ENCODE measurements at places on chromosomes 7 and 10.

- DNase-seq, result no peak
These were observed 1057.5 kb downstream of the GATA3 start for GRCh38 chr10:9111976-9112375.

GRCh38 chr7:130292682-130293257 is at the start of gene CPA4:
TSS of gene CPA4 (plus strand) at chr7:130293161. CDS start at chr7:130293181, 20 bp downstream.
- DNase-seq, result peak; percentile 73

DNA sequence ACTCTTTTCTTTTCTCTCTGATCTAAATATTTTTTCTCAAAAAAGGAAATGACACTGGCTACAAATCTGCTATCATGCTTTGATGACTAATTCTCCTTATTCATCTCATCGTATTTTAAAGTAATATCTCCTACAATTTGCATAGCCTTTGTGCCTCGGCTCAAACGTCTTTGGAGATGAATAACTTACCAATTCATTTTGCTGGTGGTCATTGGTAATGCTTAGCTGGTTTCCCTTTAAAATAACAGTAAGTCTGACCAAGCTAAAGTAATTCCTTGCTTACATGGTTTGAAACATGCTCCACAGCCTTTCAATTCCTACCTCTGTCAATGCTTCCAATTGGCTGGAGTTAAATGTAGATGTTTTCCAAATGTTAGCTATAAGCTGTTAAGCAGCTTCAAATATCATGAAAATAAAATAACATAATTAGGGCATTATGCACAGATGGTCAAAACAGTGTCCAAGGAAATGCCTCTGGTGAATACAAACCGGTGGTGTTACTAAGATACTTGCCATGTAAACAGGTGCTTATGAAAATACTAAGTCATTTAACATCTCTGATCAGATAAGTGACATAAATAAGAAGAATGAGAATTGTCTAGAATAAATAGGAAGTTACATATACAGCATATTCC is 435.0 kb downstream of the POM121L12 start:
- no peak for DNase-seq

DNA sequence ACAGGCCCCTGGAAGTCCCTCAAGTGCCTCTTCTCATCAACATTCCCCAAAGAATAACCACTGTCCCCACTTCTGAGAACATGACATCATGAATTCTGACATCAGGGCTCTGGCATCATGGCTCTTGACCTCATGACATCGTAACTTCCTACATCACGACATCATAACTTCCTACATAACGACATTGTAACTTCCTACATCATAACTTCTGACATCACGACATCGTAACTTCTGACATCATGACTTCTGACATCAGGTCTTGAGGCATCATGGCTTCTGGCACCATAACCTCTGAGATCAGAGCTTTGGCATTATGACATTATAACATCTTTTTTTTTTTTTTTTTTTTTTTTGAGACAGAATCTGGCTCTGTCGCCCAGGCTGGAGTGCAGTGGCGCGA is 66.7 kb upstream of the FAM20C start:
- no peak for DNase-seq

DNA sequence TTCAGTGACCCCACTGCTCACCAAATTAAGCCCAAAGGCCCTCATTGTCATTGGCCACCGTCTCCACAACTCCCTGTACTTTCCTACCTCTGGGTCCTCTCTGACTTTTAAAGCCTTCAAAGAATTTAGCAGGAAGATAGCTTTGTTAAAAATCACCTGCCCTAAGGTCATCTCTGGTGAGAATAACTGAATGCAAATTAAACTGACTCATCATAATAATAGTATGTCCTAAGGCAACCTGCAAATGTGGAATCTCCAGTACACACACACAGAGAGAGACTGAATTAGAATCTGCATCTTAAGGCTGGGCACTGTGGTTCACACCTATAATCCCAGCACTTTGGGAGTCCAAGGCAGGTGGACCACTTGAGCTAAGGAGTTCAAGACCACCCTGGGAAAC is 24.1 kb downstream of the OAT start:
- no peak for DNase-seq

DNA sequence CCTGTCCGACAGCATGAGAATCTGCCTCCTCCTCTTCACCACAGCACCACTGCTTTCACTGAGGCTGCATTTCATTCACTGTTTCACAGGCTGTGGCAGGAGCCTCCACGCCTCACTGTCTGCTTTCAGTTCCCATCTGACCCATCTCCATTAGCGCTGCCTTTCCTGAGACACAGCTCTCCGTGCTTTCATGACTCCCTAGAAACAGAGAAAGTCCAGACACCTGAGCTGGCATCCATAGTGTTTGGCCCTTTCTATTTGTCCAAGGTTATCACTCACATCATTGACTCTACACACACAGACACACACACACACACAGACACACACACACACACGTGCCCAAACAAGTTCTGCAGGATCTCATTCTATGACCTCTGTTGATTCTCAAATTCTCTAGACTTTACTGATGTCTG is 5.2 kb downstream of the LGI1 start:
- no peak for DNase-seq

- DNase-seq, result peak; percentile 49
These were observed 9.2 kb downstream of the ITPRIP start for GRCh38 chr10:104328896-104329710.

- no peak for DNase-seq
These were observed 8.4 kb downstream of the GOLGA7B start for GRCh38 chr10:97858001-97858439.

DNA sequence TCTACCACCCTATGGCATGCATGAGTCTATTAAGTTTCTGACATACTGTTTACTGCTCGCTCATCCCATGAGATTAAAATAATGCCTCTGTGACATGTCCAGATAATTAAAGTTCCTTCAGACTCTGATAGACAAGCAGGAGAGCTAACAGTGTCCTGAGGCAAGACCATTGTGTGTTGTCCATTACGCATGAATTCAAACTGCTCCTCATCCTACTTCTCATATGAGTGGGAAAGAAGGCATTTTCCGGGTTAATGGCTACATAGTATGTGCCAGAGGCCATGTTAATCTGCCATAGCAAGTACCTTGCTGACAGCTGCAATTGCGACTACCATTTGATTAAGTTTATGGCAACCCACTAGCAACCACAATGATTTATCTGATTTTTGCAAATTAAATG is 113.3 kb downstream of the GNAI1 start:
- no peak for DNase-seq

- DNase-seq, result no peak
These were observed 36.5 kb upstream of the SVIL start for GRCh38 chr10:29671228-29671780.

- DNase-seq, result no peak
These were observed 3.0 kb upstream of the ASB15 start for GRCh38 chr7:123598657-123599056.

DNA sequence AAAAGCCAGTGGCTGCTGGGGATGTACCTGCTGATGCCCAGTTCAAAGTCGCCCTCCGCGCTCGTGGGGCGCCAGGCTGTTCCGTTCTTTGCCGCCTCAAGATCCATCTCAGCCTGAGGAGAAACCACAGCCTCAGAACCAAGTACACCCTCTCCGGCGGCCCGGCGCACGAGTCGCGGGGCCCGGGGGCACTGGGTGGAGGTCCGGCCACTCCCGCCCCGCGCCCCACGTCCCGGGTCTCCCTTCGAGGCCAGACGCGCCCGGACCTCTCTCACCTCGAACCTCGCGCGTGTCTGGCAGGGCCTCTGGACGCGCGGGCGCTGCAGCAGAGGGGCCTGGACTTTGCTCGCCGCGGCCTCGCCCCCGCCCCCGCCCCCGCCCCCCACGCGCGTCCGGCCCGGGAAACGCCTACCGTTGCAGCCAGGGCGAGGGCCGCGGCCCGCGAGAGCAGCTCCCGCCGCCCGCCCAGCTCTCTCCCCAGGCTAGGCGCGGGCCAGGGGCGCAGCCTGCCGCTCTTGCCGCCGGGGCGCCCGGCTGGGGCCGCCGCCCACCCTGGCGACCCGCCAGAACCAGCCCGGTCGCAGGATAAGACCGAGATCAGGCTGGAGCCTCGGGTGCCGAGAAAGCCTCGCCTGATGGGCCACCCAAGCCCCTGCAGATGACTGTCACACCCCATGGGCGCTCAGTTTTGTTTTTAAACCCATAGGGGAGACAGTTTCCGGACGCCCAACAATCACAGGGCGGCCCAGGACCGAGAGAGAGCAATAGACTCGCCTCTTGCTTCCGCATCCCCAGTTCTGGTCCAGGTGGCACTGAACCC is at the start of gene ABCB4:
ABCB4 (minus strand) TSS at position 322 of the 820 bp plus-strand sequence; CDS start at position 107, 215 bp downstream.
- no peak for DNase-seq

- no peak for DNase-seq
These were observed 57.0 kb upstream of the ARL4A start for GRCh38 chr7:12630513-12630819.

DNA sequence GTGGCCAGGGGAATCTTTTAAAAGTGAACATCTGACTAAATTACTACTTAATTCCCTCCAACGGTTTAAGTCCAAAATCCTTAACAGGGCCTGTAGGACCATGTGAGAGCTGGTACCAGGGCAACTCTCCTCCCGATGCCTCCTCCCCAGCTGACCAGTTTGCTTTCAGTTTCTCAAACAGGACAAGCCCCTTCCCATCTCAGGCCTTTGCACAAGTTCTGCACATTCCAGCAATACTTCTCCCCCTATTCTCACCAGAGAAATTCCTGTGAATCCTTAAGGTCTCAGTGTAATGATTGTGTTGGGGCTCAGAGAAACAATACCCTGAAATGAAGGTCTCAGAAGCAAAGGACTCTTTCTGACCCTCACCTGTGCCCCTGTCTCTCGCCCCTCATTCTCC is 8.0 kb upstream of the CALHM1 start:
- no peak for DNase-seq

- no peak for DNase-seq
These were observed 68.4 kb downstream of the PARP12 start for GRCh38 chr7:139994356-139994755.

DNA sequence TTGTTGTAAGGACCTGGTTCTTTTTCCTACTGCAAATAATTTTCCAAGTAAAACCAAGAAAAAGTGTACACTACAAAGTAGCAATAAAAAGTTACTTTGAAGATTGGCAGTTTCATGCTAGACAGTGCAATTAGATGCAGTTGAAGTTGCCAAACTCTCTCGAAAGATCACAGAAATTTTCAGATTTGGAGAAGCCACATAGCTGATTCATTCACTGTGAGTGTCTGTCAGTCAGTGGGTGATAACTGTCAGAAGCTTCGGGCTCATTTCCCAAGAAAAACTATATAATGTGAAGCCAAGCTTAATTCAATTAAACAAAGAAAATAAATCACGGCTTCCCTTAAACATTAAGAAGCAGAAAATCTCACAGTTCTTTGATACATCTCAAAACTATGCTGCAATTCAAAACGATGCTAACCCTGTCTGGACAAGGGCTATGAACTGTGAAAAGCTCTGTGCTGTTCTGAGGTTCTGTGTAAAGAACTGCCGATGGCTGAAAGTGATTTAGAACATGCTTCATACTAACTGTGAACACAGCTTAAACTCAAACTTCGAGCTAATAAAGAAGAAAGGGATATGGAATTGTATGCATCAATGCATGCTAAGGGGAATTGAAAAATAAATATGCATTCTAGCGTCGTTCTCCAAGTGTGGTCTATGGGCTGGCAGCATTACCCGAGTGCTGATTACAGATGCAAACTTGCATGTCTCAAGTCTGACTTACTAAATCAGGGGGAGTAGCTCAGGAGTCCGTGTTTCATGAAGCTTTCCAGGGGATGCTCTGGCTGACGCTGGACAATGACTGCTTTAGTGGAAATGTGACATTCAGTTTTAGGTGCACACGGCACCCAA is 557.4 kb downstream of the CALN1 start:
- DNase-seq, result no peak

GRCh38 chr7:38855386-38855785 is 53.6 kb downstream of the VPS41 start:
- no peak for DNase-seq

DNA sequence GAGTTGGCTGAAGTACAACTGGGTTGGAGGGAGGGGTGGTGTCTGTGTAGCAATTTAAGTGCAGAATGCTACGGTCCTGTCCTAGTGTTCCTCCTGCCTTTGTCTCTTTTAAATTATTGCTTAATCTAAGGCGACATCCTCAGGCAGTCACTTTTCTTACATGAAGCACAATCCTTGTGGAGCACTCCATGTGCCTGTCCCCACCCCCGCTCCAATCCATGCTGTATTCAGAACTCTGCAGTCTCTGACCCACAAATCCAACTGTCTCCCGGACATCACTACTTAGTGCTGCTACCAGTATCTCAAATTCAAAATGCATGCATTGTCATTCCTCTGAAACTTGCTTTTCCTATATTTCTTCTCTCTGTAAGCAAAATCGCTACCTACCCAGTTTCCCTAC is 91.4 kb upstream of the FAM133B start:
- DNase-seq, result no peak

GRCh38 chr10:4766454-4766853 is 59.6 kb upstream of the AKR1E2 start:
- no peak for DNase-seq

DNA sequence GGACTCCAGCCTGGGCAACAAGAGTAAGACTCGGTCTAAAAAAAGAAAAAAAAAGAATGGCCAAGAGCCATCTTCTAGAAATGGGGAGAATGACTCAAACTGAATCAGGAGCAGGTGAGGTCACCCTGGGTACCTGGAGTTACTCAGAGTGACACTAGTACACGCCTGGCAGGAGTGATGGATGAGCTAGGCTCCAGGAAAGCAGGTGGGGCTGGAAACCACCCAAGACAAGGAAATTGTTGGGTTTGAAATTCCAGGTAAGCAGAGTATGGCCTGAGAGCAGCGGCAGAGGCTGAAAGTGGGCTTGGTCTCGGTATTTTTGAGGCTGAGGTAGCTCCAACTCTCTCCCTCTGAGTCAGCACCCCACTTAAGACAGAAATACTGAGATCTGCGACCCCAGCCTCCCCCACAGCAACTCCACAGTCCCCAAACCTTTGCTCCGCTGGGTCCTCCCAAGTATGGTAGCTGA is 18.5 kb downstream of the DDIT4 start:
- DNase-seq, result no peak

- no peak for DNase-seq
These were observed 30.3 kb downstream of the C7orf33 start for GRCh38 chr7:148620749-148621359.

- no peak for DNase-seq
These were observed 644 bp downstream of the PPP1R35 start for GRCh38 chr7:100435401-100436304.

DNA sequence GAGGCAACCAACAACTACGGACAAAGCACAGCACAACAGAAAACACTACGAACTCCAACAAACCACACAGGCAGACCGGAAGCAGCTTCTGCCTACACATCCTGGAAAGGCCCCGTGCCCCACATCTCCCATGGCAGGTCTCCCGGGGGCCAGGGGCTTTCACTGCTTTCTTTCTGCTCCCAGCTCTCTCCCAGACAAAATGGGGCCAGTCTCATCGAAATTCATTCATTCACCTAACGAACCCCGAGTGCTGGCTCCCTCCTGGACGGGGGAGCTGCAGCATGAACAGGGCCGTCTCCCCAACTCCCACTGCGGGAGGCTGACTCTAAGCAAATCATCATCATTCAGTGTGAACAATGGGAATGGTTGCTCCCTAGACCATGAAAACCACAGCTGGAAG is 47.6 kb upstream of the NANOS1 start:
- no peak for DNase-seq

- no peak for DNase-seq
These were observed 38.1 kb downstream of the CFAP46 start for GRCh38 chr10:132904181-132904813.

Data from T1000 (cell line).